ENCODE measurements at places on chromosomes 11 and 22. TPM values are rescaled to one million over a fixed set of nuclear protein-coding genes. Genes with fewer than 3 reads are reported as not detected.

DNA sequence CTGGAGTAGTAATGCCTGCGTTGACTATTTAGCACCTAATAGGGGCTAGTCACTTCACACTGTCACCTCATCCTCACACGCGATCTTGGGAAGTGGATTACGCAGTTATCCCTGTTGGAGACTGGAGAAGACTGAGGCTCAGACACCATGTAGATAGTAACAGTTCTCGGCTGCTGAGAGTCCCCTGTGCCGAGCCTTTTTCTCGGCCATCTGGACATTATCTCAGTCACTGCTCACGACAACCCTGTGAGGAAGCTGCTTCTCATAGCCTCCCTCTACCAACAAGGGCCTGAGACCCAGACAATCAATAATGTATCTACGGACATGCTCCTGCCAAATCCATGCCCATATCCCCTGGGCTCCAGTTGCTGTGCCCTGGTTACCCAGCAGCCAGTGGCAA is 25.9 kb downstream of the SCUBE1 start:
- peaks cover 5% of the 10 kb centered on the region for H3K27me3 ChIP-seq
- no peak for DNase-seq
- H3K36me3 ChIP-seq = no peaks in the 10 kb centered on the region
- no peak overlapping the region for H3K4me3 ChIP-seq

GRCh38 chr22:26525946-26526564 is 13.8 kb upstream of the TFIP11 start:
- H3K27ac ChIP-seq = no peak overlapping the region
- peaks cover 4% of the 10 kb centered on the region for H3K36me3 ChIP-seq
- H3K4me3 ChIP-seq = no peak overlapping the region
- DNase-seq = no peak
- H3K4me1 ChIP-seq = no peaks in the 10 kb centered on the region

DNA sequence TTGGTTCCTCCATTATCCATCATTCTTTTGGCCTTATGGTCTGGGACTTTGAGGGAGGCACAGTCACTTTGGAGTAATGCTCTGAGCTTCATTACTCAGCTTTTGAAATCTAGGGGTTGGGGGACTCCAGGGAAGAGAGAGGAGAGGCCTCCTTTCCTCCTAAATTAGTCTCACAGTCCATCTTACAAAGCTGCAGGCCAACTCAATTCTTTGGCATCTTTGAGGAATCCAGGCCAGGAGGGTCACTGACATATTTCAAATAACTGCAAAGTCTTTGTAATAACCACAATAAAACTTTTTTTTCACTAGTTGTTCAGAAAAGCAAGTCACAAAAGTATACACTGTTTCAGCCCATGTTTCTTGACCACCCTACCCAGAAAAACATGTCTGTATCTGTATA is 73.3 kb upstream of the FAR1 start:
- no peak for DNase-seq
- H3K27ac ChIP-seq = no peak overlapping the region
- H3K4me1 ChIP-seq = no peaks in the 10 kb centered on the region
- no peak overlapping the region for H3K4me3 ChIP-seq
- no peaks in the 10 kb centered on the region for H3K36me3 ChIP-seq
- peaks cover 2% of the 10 kb centered on the region for H3K27me3 ChIP-seq

The MRGPRE gene
- polyA plus RNA-seq = not detected

The SREBF2 gene
- polyA plus RNA-seq = 68.4 TPM

The TYR gene
- polyA plus RNA-seq = 0.03 TPM

DNA sequence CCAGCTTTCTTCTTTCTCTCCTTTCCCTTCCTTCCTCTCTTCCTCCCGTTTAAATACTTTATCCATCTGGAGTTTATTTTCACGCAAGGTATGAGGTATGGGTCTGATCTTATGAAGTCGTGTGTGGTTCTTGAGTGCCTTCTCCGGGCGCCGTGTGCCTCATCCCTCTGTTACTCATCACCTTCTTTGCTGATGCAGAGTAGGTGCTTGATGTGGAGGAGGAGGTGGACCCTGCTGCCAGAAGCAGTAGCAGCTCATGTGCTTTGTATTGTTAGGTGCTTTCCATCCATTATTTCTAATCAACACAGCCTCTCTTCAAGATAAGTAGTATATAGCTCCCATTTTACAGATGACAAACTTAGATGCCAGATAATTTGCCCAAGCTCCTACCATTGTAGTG is 47.0 kb downstream of the TNRC6B start:
- no peaks in the 10 kb centered on the region for H3K36me3 ChIP-seq
- no peak for DNase-seq
- H3K27ac ChIP-seq = no peak overlapping the region
- no peak overlapping the region for H3K4me3 ChIP-seq
- H3K27me3 ChIP-seq = no peaks in the 10 kb centered on the region

The SEZ6L gene
- not detected for polyA plus RNA-seq

The CHRM1 gene
- not detected for polyA plus RNA-seq

GRCh38 chr11:121996574-121996973 is 119.4 kb downstream of the BLID start:
- H3K27me3 ChIP-seq = no peaks in the 10 kb centered on the region
- H3K36me3 ChIP-seq = no peaks in the 10 kb centered on the region
- no peak overlapping the region for H3K4me3 ChIP-seq
- H3K4me1 ChIP-seq = no peaks in the 10 kb centered on the region
- no peak overlapping the region for H3K27ac ChIP-seq

- no peaks in the 10 kb centered on the region for H3K27me3 ChIP-seq
- no peaks in the 10 kb centered on the region for H3K36me3 ChIP-seq
- no peak overlapping the region for H3K4me3 ChIP-seq
- H3K27ac ChIP-seq = no peak overlapping the region
- no peak for DNase-seq
These were observed 78.4 kb downstream of the C11orf91 start for GRCh38 chr11:33622186-33622585.

The FUT4 gene
- 0.33 TPM for polyA plus RNA-seq

The RRM1 gene
- 30.6 TPM for polyA plus RNA-seq

The BTG4 gene
- polyA plus RNA-seq = 0.13 TPM

GRCh38 chr22:44411226-44412135 is 86.6 kb downstream of the RTL6 start:
- no peak overlapping the region for H3K4me3 ChIP-seq
- H3K4me1 ChIP-seq = no peaks in the 10 kb centered on the region
- H3K36me3 ChIP-seq = no peaks in the 10 kb centered on the region
- DNase-seq = no peak

The MS4A3 gene
- polyA plus RNA-seq = not detected

DNA sequence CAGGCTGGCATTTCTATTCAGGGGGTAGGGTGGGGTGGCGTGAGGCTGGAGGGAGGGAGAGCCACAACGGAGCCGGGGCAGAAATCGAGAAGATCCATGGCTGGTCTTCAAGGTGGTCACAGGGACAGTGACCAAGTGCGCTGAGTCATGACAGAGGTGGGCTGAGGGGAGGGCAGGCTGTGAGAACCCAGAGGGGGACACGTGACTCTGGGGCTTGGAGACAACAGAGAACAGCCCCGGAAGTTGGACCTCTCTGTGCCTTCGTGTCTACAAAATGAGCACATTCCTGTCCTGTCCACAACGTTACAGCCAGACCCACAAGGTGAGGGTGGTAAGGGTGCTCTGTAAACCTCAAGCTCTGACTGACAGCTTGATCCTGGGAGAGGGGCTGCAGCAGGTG is 35.1 kb upstream of the ARFGAP3 start:
- no peak overlapping the region for H3K27ac ChIP-seq
- H3K4me1 ChIP-seq = no peaks in the 10 kb centered on the region
- DNase-seq = no peak
- H3K36me3 ChIP-seq = peaks cover 25% of the 10 kb centered on the region
- no peaks in the 10 kb centered on the region for H3K27me3 ChIP-seq

The MRTFA gene
- 5.6 TPM for polyA plus RNA-seq

DNA sequence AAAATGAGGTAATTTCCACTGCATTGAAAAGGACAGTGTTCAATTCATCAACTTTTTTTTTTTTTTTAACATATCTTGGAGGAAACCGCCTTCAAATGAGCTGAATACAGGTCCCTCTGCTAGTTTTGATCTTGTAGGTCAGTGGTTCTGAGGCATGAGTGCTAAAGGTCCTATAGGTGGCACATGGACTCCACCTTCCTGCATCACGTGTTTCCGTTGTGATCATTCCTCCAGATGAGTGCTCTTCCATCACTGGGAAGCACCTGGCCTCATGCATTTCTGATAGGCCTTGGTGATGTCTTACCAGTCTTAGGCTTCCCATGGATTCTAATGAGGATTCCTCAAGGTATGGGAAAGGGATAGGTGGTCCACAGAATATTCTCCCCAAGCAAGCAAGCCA is 37.8 kb downstream of the FDX1 start:
- no peak overlapping the region for H3K4me3 ChIP-seq
- no peaks in the 10 kb centered on the region for H3K36me3 ChIP-seq
- no peak for DNase-seq
- no peaks in the 10 kb centered on the region for H3K27me3 ChIP-seq
- H3K27ac ChIP-seq = no peak overlapping the region
- H3K4me1 ChIP-seq = peaks cover 5% of the 10 kb centered on the region

GRCh38 chr11:73379189-73379880 is 3.1 kb downstream of the RELT start:
- no peaks in the 10 kb centered on the region for H3K27me3 ChIP-seq
- H3K4me1 ChIP-seq = peaks cover 29% of the 10 kb centered on the region
- no peak for DNase-seq
- H3K4me3 ChIP-seq = no peak overlapping the region
- peaks cover 1% of the 10 kb centered on the region for H3K36me3 ChIP-seq
- no peak overlapping the region for H3K27ac ChIP-seq

GRCh38 chr11:7246179-7246578 is 5.5 kb upstream of the SYT9 start:
- H3K36me3 ChIP-seq = no peaks in the 10 kb centered on the region
- no peak overlapping the region for H3K4me3 ChIP-seq
- H3K27ac ChIP-seq = no peak overlapping the region

All from keratinocyte (primary cell).